Tibial artery (tissue), 4 donors: ENCODE measurements at places on chromosomes 5 and 9.

- DNase-seq, result no peak
- H3K4me3 ChIP-seq, result no peak overlapping the region
- no peaks in the 10 kb centered on the region for H3K36me3 ChIP-seq
- peaks cover 4% of the 10 kb centered on the region for H3K4me1 ChIP-seq
- no peaks in the 10 kb centered on the region for H3K27me3 ChIP-seq
These were observed 137.6 kb downstream of the NPR3 start for GRCh38 chr5:32848681-32849080.

GRCh38 chr9:2742214-2742613 is 24.9 kb downstream of the KCNV2 start:
- H3K36me3 ChIP-seq, result no peaks in the 10 kb centered on the region
- no peak for DNase-seq
- H3K4me3 ChIP-seq, result no peak overlapping the region

GRCh38 chr5:133861161-133861737 is 107.2 kb downstream of the C5orf15 start:
- H3K4me3 ChIP-seq, result no peak overlapping the region
- no peaks in the 10 kb centered on the region for H3K4me1 ChIP-seq
- H3K36me3 ChIP-seq, result no peaks in the 10 kb centered on the region
- no peaks in the 10 kb centered on the region for H3K27me3 ChIP-seq

- H3K27me3 ChIP-seq, result no peaks in the 10 kb centered on the region
- H3K4me1 ChIP-seq, result no peaks in the 10 kb centered on the region
- H3K36me3 ChIP-seq, result peaks cover 9% of the 10 kb centered on the region
- no peak overlapping the region for H3K4me3 ChIP-seq
- H3K27ac ChIP-seq, result no peak overlapping the region
These were observed 36.6 kb upstream of the SARDH start for GRCh38 chr9:133774799-133775198.

DNA sequence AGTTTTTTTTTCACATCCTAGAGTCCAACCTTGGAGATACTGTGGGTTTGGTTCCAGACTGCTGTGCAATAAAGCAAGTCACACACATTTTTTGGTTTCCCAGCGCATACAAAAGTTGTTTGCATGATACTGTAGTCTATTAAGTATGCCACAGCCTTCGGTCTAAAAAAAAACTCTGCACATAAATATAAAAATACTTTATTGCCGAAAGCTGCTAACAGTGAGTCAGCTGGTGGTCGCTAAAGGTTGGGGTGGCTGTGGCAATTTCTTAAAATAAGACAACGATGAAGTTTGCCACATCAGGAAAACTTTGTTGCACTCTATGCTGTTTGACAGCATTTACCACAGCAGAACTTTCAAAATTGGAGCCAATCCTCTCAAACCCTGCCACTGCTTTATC is 37.4 kb downstream of the UBQLN1 start:
- H3K4me3 ChIP-seq, result no peak overlapping the region
- H3K27ac ChIP-seq, result no peak overlapping the region
- no peaks in the 10 kb centered on the region for H3K27me3 ChIP-seq
- no peak for DNase-seq
- H3K36me3 ChIP-seq, result peaks cover 53% of the 10 kb centered on the region
- H3K4me1 ChIP-seq, result no peaks in the 10 kb centered on the region

DNA sequence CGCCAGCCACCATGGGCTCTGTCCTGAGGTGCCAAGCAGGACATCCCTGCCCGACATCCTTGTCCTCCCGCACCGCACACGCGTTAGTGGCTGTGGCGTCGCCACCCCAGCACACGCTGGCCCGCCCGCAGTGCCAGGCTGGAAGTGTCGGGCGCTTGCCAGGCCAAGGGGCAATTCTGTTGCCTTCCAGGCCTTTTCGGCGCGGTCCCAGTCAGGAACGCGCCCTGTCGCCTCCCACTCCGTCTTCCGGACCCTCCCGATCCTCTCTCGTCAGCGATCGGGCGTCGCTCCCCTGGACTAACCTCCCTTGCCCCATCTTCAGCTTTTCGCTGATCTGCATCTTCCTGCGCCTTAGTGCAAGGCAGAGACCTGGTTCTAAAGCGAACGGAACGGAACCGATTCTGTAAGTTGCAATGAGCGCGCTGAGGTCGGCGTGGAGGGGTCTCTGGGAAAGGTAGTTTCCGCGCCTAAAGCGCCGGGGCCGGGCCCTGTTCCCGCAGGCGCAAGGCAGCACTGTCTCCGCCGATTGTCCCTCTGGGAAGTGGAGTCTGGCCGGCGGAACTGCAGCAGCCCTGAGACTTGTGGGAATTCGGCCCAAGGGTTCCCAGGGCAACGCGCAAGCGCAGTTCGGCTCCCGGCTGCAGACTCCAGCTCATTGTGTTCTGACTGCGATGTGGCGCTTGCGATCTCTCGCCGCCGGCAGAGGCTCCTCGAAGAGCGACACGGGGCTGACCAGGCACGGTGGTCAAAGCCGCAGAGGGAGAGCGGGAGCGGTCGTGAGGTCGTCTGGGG is at the start of gene ZNF454:
TSS of gene ZNF454 (plus strand) at position 630 of the 792 bp plus-strand sequence. CDS start 1,594 bp downstream, outside the sequence.
- peaks cover 26% of the 10 kb centered on the region for H3K36me3 ChIP-seq
- H3K4me3 ChIP-seq, result peak within 1 kb of the TSS; percentile 81
- H3K27ac ChIP-seq, result peak within 1 kb of the TSS; percentile 85
- H3K4me1 ChIP-seq, result no peaks in the 10 kb centered on the region

DNA sequence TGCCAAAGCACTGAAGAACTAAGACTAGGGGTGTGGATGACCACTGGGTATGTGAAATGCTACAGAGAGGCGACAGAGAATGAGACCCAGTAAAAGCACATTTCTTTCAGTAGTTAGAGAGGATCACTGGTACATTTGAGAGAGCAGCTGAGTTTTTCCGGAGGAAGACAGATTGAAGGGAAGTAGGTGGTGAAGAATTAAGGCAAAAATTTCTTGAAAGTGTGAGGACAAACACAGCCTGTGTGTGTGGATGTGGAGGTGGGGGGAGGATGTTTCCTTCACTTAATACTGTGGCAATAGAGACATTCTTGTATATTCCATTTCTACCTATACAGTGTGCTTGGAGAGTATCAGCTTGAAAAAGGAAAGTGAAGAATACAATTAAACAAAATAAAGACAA is 871.2 kb upstream of the DMAC1 start:
- no peak overlapping the region for H3K27ac ChIP-seq
- H3K27me3 ChIP-seq, result no peaks in the 10 kb centered on the region
- DNase-seq, result no peak
- H3K4me1 ChIP-seq, result no peaks in the 10 kb centered on the region
- no peak overlapping the region for H3K4me3 ChIP-seq
- no peaks in the 10 kb centered on the region for H3K36me3 ChIP-seq

DNA sequence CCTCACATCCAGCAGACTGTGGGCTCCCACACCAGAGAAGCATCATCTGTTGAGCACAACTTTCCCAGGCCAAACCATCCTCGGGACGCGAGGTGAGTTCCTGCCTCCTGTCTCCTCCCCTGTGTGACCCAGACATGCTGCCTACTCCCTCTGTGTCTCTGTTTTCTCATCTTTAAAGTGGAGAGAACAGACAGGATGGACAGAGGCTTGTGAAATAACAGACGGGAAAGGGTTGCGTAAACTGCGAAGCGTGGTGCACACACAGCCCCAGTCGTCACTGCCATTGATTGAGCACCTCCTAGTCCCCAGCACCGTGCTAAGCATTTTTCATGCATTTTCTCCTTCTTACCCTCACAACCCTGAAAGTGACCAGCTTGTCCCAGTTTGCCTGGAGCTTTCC is 52.1 kb upstream of the LMX1B start:
- H3K36me3 ChIP-seq, result no peaks in the 10 kb centered on the region
- no peak overlapping the region for H3K4me3 ChIP-seq
- H3K27ac ChIP-seq, result no peak overlapping the region
- DNase-seq, result no peak
- H3K27me3 ChIP-seq, result peaks cover 78% of the 10 kb centered on the region

GRCh38 chr5:169547508-169547907 is 36.1 kb upstream of the SPDL1 start:
- H3K36me3 ChIP-seq, result no peaks in the 10 kb centered on the region
- H3K4me3 ChIP-seq, result no peak overlapping the region
- H3K4me1 ChIP-seq, result no peaks in the 10 kb centered on the region
- DNase-seq, result no peak
- no peaks in the 10 kb centered on the region for H3K27me3 ChIP-seq

GRCh38 chr9:124329206-124329792 is 71.5 kb downstream of the NEK6 start:
- H3K36me3 ChIP-seq, result peaks cover 36% of the 10 kb centered on the region
- no peak overlapping the region for H3K27ac ChIP-seq
- DNase-seq, result no peak
- H3K4me3 ChIP-seq, result no peak overlapping the region

DNA sequence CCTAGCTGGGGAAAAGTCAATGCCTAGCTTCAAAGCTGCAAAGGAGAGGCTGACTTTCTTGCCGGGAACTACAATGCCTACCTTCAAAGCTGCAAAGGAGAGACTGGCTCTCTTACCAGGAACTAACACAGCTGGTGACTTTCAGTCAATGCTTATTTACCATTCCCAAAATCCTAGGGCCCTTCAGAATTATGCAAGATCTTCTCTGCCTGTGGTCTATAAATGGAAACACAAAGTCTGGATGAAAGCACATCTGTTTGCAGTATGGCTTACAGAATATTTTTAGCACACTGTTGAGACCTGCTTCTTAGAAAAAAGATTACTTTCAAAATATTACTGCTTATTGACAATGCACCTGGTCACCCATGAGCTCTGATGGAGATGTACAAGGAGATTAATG is 259.4 kb downstream of the PLK2 start:
- no peak overlapping the region for H3K4me3 ChIP-seq
- peaks cover 4% of the 10 kb centered on the region for H3K4me1 ChIP-seq
- no peaks in the 10 kb centered on the region for H3K27me3 ChIP-seq
- DNase-seq, result no peak

- H3K4me3 ChIP-seq, result no peak overlapping the region
- H3K27me3 ChIP-seq, result no peaks in the 10 kb centered on the region
- H3K36me3 ChIP-seq, result no peaks in the 10 kb centered on the region
These were observed 577.4 kb downstream of the ISL1 start for GRCh38 chr5:51960617-51961121.

- no peak for DNase-seq
- peak overlapping the region; percentile 53 for H3K4me3 ChIP-seq
- peaks cover 16% of the 10 kb centered on the region for H3K4me1 ChIP-seq
- no peaks in the 10 kb centered on the region for H3K36me3 ChIP-seq
- peaks cover 25% of the 10 kb centered on the region for H3K27me3 ChIP-seq
- peak overlapping the region; percentile 8 for H3K27ac ChIP-seq
These were observed 377 bp upstream of the PCDHAC2 start for GRCh38 chr5:140965905-140966292.

DNA sequence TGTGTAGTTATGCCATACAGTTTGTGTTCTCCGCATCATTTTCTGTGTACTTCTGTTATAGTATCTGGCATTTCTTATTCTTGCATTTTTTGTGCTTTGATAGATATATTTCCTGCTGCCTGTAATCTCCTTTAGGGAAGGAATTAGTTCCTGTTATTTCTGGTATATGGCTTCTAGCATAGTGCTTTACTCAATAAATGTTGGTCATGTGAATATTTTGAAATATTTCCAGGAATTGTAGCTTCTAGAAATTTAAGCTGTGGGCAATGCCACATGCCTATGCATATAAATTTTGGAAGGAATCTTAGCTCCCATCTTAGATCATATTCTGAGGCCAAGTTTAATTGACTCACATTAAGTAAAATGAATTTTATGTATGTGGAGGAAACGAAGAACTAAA is 11.5 kb upstream of the PRRC1 start:
- H3K4me1 ChIP-seq, result no peaks in the 10 kb centered on the region
- H3K27me3 ChIP-seq, result no peaks in the 10 kb centered on the region
- no peak overlapping the region for H3K4me3 ChIP-seq
- H3K27ac ChIP-seq, result no peak overlapping the region
- H3K36me3 ChIP-seq, result no peaks in the 10 kb centered on the region
- no peak for DNase-seq

GRCh38 chr5:150215979-150216944 is 26.4 kb downstream of the SLC6A7 start:
- H3K4me1 ChIP-seq, result peaks cover 15% of the 10 kb centered on the region
- no peaks in the 10 kb centered on the region for H3K36me3 ChIP-seq
- no peak for DNase-seq
- H3K27me3 ChIP-seq, result no peaks in the 10 kb centered on the region

GRCh38 chr9:136669791-136670464 is 7.2 kb downstream of the EGFL7 start:
- H3K4me3 ChIP-seq, result no peak overlapping the region
- peaks cover 22% of the 10 kb centered on the region for H3K4me1 ChIP-seq
- no peak overlapping the region for H3K27ac ChIP-seq
- DNase-seq, result no peak

DNA sequence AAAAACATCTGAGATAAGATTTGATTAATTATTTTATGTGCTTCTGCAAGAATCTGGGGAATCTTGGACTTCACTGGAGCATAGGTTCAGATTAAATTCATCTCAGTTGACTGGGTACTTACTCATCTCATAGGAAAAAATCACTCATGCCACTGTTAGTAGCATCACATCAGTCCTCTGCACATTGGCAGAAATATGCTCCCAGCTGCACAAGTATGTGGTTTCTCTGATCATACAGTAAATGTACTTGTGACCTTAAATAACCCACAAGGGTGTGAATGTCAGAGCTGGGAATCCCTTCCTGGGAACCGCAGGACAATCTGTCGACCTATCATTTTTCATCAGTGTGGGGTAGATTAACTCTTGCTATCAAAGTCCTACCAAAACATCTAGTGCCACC is 203.7 kb upstream of the SLC24A2 start:
- H3K36me3 ChIP-seq, result no peaks in the 10 kb centered on the region
- no peaks in the 10 kb centered on the region for H3K27me3 ChIP-seq
- no peak for DNase-seq

GRCh38 chr5:42522783-42523182 is 99.5 kb downstream of the GHR start:
- H3K4me3 ChIP-seq, result no peak overlapping the region
- no peak overlapping the region for H3K27ac ChIP-seq
- peaks cover 5% of the 10 kb centered on the region for H3K4me1 ChIP-seq
- no peak for DNase-seq

DNA sequence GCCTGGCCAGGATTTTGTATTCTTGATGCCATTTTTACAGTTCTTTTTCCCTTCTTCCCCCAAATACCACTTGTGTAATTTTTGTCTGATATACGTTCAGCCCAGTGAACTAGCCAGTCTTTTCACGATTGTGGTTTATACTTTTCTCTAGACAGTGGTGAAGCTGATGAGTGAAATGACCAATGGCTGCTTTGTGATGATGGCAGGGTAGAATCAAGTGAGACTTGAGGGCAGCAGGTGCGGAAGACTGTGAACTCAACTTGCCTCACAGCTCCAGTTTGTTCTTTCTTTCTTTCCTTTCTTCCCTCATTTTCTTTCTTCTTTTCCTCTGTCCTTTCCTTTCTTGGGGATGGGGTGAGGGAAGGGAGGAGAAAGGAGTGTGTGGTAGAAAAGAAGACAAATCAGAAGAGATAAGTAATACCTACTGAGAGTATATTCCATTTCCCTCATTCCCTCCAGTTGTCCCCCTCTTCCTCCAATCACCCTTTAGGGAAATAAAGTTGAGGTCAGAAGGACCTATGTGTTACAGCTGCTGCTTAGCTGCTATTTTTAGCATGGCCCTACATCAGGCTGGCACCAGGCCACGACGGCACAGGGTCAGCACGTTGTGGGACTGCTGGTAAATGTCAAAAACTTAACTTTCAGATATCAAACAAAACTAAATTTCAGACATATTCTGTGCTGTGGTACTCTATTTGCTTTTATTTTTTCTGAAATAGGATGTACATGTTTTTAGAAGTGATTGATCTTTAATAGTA is 12.3 kb downstream of the ZSWIM6 start:
- H3K36me3 ChIP-seq, result no peaks in the 10 kb centered on the region
- H3K27ac ChIP-seq, result no peak overlapping the region
- H3K27me3 ChIP-seq, result no peaks in the 10 kb centered on the region
- H3K4me1 ChIP-seq, result no peaks in the 10 kb centered on the region
- DNase-seq, result no peak
- no peak overlapping the region for H3K4me3 ChIP-seq
